ENCODE measurements at places on chromosomes 1 and 21. TPM values are rescaled to one million over a fixed set of nuclear protein-coding genes. Genes with fewer than 3 reads are reported as not detected.

GRCh38 chr1:14737561-14738094, 139.1 kb downstream of the KAZN start:
- DNase-seq: no peak

GRCh38 chr21:24175106-24175505, 1432.2 kb downstream of the MRPL39 start:
- no peak for DNase-seq

GRCh38 chr1:102961549-102961948, 146.8 kb downstream of the COL11A1 start:
- DNase-seq: no peak

GRCh38 chr1:183962903-183963302, 74.6 kb downstream of the COLGALT2 start:
- DNase-seq: no peak

GRCh38 chr1:9494936-9495758, 44.1 kb upstream of the SLC25A33 start:
- peak; percentile 47 for DNase-seq

DNA sequence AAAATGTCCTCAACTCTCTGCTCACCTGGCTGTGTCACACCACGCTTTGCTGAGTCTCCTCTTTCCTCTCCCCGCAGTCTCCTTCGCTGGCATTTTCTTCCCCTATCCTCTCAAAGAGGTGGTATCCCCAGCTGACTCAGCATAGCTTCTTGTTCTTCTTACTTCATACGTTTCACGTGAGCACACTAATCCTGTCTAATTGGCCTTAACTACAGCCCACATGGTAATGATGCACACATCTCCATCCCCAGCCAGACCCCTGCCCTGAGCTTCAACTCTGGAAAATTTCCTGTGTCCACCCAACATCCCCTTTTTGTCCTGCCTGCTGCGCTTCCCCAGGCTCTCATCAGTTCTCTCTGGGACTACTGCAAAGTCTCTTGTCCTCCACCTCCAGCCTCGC, 169.8 kb downstream of the TTLL7 start:
- DNase-seq: no peak

- peak; percentile 76 for DNase-seq
Observed at GRCh38 chr21:35940074-35940927, 120.0 kb downstream of the SETD4 start.

- DNase-seq: peak; percentile 41
Observed at GRCh38 chr1:55081905-55082296, 42.6 kb downstream of the PCSK9 start.

GRCh38 chr1:51491166-51491981, 27.7 kb downstream of the EPS15 start:
- DNase-seq: no peak

DNA sequence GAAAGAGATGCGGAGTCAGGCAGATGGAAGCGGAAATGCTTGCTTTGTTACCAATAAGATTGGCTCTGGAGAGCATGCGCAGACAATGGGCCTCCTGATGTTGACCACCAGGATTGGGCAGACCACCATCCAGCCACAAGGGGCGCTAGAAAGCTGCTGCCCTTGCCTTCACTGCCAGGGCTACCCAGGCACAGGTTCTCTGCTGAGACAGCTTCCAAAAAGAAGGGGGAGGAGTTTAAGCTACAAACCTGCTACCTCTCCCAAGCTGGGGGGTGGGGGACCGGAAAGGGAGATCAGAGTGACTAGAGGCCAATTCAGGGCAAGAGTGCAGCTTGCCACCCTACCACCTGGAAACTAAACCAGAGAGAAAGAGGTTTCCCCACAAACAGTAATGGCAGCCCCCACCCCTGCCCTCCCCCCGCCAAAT, 369.7 kb downstream of the RRAGC start:
- peak; percentile 1 for DNase-seq

- peak; percentile 91 for DNase-seq
Observed at GRCh38 chr21:33491373-33492102, at the start of gene DNAJC28. Gene DNAJC28 (minus strand): TSS chr21:33491716. CDS start chr21:33489393, 2,323 bp downstream.

- no peak for DNase-seq
Observed at GRCh38 chr1:48028218-48029069, 31.3 kb upstream of the TRABD2B start.

GRCh38 chr21:26806801-26807295, 38.4 kb downstream of the ADAMTS1 start:
- DNase-seq: no peak

DNA sequence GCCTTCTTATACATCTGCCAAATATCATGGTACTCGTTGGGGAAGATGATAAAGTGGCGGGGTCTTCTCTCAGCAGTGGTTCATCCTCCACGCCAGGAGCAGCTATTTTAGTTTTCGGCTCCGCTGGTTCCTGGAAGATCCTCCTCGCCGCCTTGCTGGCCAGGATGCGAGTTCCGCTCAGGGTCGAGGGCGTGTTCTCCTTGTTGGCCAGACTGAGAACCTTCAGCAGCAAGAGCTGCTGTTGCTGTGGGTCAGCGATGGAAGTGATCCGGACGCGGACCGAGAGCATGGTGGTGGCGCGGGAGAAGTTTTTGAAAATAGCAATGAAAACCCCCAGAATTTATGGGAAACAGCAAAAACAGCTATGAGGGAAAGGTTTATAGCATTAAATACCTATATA, 11.4 kb upstream of the CFAP126 start:
- DNase-seq: peak; percentile 52

DNA sequence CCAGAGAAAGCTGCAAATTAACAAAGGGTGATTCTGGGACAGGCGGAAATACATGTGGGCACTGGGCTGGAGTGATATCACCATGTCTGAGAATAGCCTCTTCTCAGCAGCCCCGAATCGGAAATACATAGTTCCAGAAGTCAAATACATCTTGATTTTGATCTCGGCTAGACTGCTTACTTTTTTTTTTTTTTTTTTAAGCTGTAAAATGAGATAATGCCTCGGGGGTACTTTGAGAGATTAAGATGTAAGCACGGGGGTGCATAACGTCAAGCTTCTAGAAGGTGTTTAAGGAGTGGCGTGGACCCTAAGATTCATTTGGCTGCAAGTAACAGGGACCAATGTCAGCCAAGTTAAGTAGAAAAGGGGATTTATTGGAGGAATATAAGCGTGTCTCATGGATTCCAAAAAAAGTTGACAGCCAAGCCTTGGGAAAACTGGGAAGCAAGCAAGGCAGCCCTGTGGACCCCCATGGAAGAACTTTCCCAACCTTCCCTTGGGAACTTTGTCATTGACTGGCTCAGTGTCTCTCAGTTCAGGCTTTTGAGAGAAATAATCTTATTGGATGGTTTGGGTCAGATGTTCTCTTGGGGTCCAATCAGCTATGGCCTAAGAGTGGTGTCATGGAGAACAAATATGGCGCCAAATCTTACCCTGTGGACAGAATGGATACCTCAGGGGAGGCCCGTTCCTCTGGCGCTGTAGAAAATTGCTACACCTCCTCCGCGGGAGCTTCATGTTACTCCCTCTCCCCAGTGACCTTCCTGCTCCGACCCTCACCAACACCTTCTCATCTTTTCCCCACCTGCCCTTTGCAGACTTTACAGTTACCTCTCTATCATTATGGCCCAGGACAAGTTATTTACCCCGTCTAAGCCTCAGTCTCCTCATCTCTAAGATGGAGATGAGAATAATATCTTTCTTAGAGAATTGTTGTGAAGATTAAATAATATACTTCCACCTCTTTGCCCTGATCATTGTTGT, 186.6 kb downstream of the KAZN start:
- DNase-seq: no peak

GRCh38 chr1:114715952-114716303, 643 bp downstream of the NRAS start:
- no peak for DNase-seq

DNA sequence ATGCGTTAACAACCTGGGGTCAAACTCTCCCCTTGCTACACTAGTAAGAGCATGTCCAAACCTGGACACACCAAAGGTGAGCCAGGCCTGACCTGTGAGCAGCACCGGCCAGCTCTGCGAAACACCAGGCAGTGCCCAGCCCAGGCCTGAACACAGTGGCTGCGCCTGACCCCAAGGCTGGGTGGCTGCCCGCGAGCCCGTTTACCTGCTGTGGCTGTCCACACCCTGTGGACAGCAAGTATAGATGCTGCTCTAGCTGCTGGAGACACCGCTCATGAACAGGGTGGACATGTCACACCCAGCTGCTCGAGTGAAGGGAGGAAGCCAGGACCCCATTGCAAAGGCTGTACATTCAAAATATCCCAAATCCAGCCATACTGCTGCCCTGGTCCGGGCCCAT, 7.6 kb upstream of the CCDC27 start:
- no peak for DNase-seq

The DDOST gene
- 164 TPM for total RNA-seq

The RGS8 gene
- not detected for total RNA-seq

The CHIA gene
- not detected for total RNA-seq

The PTGER3 gene
- 0.97 TPM for total RNA-seq

The UTP25 gene
- total RNA-seq: 10.6 TPM

The ATP1A2 gene
- not detected for total RNA-seq

The DYNLT5 gene
- 1.7 TPM for total RNA-seq

The KMO gene
- not detected for total RNA-seq

The TEX50 gene
- total RNA-seq: not detected

The RNU1-4 gene
- under 0.01 TPM for total RNA-seq

Data from fibroblast of villous mesenchyme (primary cell).